ENCODE measurements at places on chromosomes 1 and 21. TPM values are rescaled to one million over a fixed set of nuclear protein-coding genes. Genes with fewer than 3 reads are reported as not detected.

DNA sequence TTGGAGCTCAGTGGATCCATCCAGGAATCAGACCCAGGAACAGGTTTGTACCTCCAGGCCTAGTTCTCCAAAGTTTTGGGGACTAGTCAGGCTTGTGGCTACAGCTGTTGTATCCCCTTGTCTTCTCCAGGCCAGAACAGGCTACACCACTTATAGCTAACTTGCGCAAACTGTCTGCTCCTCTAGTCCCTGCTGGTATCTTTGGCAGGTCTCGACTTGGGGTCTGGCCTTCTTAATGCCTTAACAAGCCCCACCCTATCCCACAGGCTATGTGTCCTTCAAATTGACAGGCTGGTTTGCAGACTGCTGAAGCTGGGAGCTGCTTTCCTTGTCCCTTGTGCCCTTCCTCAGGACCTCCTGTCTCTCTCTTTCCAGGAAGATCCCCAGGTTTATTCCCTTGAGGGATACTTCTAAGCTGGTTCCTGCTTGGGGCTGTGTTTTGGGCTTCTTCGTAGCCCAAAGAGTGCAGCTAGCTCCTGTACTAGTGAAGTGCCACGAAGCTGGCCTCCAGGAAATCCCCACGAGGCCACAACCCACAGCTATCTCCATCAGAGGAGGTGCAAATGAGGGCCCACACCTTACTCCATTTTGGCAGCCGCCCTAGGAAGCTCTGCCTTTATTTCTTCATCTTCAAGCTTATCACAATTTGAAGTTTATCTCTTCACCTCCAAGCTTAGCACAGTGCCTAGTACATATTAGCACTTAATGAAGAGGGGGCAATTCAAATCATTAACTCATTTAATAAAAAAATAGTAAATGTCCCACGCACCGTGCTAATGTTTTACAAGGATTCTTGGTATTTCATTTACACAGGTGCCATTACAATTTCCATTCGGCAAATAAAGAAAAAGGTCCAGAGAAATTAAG is 683 bp upstream of the DMAP1 start:
- DNase-seq, result peak; percentile 59

The C1QB gene
- 0.20 TPM for total RNA-seq

DNA sequence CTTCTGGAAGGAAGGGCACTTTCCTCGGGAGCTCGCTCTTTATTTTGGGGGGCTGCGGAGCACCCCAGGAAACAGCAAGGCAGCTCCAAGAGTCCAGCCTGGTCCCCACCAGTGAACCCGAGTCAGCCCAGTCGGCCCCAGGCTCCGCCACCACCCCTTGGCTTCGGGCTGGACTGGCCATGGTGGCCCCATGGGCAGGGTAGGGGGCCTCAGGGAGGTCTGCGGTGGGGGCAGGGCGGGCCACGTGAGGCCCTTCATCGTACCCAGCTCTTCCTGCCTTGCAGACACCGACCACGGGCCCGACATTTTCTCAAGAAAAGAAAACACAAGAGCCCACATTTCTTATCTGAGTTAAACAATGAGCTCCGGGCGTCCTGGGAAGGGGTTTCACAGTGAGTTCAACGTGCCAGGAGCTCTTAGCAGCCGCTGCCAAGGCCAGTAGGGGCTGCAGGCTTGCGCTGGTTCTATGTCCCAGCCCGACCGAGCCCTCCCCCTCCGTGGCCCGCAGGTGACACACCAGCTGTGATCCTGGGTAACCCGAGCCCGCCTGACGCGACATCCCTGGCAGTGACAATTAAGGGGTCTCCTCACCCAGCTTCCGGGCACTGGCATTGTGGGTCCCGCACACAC is 66.2 kb downstream of the PRDM16 start:
- DNase-seq, result no peak

GRCh38 chr1:248861616-248862015 is 2.7 kb upstream of the ZNF692 start:
- DNase-seq, result no peak

DNA sequence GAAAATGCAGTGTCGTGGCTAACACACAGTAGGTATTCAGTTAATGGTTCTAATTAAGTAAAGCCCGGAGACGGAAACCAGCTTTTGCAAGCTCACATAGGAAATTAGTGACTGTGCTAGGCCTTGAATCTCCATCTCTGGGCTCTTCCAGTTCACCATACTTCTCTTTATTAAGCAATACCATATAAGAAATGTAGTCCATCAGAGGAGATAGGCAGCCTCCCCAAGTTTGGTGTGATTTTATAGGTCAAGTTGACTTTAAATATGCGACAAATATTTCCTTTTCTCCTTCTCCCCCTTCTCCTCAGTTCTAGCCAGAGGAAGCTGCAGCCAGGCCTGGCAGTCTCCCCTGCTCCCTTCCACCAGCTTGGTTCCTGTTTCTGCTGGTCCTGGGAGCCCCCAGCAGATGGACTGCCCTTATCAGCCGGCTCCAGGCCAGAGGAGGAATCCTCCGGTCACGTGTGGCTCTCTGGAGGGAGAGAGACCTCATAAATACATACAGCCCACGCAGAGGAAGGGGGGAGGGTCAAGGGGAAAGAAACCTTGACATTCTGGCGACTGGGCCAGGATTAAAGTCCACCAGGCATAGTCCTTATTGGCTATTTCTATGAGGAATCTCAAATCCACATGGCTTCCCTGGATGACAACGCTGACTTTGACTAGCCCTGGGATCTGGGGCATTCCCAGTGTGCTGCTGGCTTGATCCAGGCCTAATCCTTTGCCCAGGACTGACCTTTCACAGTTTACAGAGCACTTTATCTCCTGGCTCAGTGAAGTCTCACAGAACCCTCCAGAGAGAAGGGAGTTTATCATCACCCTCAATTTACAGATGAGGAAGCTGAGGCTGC is 115.1 kb upstream of the JUN start:
- DNase-seq, result no peak

DNA sequence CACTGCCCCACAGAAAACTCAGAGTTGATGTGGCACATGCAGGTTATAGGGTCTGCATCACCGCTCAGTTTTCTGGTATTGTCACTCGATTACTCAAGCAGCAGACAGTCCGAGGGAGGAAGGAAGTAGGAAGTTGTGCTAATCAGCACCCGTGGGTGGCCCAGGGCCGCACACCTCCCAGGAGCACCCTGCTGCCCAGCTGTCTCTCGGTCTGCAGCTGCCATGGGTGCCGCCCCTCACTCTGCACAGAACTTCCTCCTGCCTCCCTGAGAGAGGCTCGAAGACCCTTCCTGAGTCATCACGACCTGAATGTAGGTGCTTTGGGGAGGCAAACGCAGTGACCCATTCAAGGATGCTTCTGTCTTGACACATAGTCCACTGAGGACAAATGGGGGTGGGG is 4.2 kb upstream of the TFF3 start:
- no peak for DNase-seq

The DSTYK gene
- total RNA-seq, result 13.4 TPM

The TFF2 gene
- total RNA-seq, result not detected

- DNase-seq, result no peak
These were observed 700 bp downstream of the PIGV start for GRCh38 chr1:26788515-26788785.

The VANGL2 gene
- 0.07 TPM for total RNA-seq

The S100A16 gene
- total RNA-seq, result not detected

The TCHH gene
- 0.11 TPM for total RNA-seq

The FOXO6 gene
- total RNA-seq, result 0.11 TPM

- DNase-seq, result no peak
These were observed 54.4 kb upstream of the NEK7 start for GRCh38 chr1:198102454-198102827.

DNA sequence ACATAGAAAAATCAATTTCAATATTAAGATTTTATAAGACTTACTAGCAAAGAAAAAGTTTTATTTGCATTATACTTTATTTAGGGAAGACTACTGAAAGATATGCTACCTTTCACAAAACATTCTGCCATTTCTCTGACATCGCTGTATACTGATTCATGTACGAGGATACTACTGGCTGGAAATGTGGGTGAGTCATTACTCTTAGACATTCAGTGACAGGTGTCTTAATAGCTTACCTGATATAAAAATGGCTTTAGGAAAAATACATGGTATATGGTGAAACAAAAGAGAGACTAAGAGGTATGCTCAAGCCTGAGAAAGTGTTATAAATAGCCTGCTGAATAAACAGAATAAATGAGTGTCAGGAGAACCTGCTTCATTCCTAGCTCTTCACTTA is 73.0 kb upstream of the EXO1 start:
- DNase-seq, result no peak

DNA sequence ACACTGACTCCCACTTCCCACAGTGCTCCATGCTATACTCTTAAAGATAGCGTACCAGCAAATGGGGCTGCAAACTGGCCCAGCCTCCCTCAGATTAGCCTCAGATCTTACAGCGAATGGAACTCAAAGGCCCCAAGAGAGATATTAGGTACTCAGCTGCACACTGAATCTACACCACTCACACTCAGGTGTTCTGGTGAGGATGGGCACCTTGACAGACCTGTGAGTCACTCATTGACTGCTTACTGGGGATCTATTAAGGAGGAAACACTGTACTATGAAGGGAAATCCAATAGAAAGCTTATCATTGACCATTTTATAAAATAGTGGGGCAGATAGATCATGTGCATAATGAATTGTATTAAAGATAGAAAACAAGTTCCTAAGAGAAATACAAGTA is 164.3 kb upstream of the ATP1B1 start:
- no peak for DNase-seq

- DNase-seq, result no peak
These were observed 301.8 kb upstream of the DUSP10 start for GRCh38 chr1:222043444-222044292.

Measured in CD8-positive, alpha-beta memory T cell (primary cell).